Natural killer cell (primary cell): ENCODE measurements at places on chromosomes 7 and 10. TPM values are rescaled to one million over a fixed set of nuclear protein-coding genes. Genes with fewer than 3 reads are reported as not detected.

Gene CRYGN
- total RNA-seq, result not detected

Gene EXOC4
- total RNA-seq, result 123 TPM

Gene EPO
- not detected for total RNA-seq

Gene LOXL4
- 0.23 TPM for total RNA-seq

Gene MMD2
- total RNA-seq, result not detected

DNA sequence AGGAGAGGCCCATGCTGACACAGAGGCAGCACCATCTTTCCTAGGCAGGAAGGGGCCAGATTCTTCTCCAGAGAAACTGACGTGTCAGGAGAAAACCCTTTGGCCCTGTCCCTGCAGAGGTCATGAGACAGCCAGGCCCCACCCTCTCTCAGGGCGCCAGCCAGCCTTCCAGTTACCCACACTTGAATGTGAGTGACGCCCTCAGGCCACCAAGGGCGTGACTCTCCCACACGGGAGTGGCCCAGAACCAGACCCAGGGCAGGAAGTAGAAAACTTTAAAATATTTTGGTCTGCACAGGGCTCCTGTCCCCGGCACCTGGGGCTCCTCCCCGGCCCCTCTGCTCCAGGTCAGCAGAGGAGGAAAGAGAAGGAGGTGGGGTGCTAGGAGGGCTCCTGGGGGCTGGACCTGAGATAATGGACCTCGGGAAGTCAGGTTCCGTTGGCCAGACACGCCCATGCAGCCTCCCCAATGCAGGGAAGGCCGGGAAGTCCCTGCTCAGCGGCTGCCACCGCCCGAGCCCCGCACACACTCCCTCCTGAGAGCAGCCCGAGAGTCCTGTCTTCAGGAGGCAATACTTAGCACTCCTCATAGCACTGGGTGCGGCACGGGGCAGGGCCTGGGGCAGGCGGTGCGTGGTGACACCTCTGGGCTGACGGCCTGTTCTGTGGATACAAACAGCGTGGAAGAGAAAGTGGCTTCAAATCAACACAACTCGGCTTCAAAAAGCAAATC is 67.0 kb upstream of the CFAP46 start:
- DNase-seq, result no peak

DNA sequence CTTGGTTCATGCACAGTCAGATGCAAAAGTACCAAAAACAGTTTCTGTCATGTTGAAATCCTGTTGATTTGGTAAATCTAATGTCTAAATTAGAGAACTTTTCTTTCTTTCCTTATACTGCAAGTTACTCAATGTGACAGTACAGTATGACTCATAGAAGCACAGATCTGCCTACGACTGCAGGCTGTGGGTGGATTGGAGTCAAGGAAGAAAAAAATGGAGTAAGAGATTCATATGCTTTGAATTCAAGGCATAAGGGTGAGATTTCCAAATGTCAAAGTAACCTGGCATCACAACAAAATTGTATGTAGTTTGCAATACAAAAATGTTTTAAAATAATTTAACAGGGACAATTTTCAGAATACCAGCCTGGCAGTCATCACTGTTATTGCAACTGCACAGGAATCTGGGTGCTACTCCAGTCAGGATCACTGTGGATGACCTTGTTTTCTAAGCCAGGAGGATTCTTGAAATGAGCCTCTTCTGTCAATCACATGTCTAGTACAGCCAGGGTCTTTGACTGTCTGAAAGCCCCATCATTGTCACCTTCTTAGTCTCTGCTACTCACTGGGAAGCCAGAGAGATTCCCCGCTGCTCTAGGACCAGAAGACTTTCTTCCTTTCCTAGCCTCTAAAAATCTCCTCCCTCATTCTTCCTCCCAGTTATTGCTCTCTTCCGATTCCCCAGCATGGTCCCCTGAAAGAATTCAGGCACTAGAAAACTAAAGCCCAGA is 83.6 kb downstream of the CD36 start:
- no peak for DNase-seq

GRCh38 chr7:29920491-29920890 is 69.1 kb downstream of the SCRN1 start:
- no peak for DNase-seq

DNA sequence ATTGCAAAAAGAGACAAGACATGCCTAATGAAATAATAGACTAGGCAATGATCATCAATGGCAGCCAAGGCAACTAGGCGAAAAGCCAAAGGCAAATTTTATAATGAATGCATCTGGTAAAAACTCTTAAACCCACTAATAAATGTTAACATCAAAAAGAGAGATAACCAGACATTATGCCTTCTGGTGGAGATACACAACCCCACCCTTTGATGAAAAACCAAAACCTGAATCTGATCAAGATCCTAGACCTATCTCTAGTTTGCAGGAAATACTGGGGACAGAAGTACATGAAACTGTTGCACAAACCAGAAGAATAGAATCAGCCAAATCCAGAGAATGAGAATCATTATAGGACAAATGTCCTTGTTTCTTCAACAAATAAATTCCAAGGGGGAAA is 22.0 kb upstream of the GSAP start:
- DNase-seq, result no peak

- DNase-seq, result no peak
Measured at GRCh38 chr10:50420196-50420595, 168.9 kb upstream of the ASAH2 start.

GRCh38 chr7:19109000-19109946 is 8.2 kb downstream of the TWIST1 start:
- no peak for DNase-seq

DNA sequence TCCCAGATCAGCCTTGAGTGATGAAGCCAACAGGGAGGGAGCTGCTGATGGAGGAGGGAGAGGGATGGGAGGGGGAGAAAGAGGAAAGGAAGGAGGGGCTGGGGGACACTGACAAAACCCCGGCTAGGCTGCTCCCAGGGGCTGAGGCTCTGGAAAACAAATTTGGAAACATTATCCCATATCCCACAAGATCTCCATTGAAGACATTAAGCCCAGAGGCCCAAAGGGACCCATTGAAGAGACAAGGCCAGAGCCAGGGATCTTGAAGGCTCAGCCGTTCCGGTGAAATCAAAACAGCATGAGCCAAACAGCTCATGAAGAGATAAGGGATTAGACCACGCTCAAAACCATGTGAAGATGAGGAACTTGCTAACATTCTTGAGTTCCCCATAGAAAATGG is 184.3 kb upstream of the ITGB1 start:
- DNase-seq, result no peak

- no peak for DNase-seq
Measured at GRCh38 chr10:114823077-114823463, 1.5 kb downstream of the FHIP2A start.

GRCh38 chr10:127186813-127187212 is 9.6 kb downstream of the INSYN2A start:
- DNase-seq, result no peak

GRCh38 chr10:96082748-96083147 is 39.4 kb downstream of the CCNJ start:
- no peak for DNase-seq

DNA sequence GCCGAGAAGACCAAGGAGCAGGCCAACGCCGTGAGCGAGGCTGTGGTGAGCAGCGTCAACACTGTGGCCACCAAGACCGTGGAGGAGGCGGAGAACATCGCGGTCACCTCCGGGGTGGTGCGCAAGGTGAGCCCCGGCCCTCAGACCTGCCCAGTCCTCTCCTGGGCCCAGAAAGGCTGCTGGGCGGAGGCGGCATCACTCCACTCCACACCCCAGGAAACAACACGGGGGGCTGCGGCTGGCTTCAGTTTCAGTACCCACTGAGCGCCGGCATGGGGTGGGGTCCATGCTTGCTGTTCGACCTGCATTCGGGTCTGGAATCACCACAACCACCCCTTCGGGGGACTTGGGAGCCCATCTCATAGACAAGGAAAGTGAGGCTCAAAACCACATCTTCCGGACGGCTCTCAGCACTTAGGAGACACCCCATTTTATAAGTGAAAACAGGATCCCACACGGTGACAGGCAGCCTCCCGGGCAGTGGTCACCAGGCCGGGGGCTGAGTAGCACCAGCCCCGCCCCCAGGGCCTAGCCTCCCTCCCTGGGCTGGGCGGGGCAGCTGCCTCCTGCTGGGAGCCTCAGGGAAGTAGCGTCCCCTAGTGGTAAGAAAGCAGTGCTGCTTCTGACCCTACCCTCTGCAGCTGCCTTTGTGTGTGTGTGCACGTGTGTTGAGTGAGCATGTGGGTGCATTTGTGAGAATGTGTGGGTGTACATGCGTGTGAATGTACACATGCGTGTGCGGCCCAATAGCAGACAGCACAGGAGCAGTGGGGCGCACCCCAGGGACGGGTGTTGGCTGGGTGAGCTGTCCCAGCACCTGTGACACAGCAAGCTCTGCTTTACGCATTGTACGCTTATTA is 1.8 kb downstream of the SNCG start:
- no peak for DNase-seq

- no peak for DNase-seq
Measured at GRCh38 chr10:112835944-112836451, 114.0 kb upstream of the TCF7L2 start.

DNA sequence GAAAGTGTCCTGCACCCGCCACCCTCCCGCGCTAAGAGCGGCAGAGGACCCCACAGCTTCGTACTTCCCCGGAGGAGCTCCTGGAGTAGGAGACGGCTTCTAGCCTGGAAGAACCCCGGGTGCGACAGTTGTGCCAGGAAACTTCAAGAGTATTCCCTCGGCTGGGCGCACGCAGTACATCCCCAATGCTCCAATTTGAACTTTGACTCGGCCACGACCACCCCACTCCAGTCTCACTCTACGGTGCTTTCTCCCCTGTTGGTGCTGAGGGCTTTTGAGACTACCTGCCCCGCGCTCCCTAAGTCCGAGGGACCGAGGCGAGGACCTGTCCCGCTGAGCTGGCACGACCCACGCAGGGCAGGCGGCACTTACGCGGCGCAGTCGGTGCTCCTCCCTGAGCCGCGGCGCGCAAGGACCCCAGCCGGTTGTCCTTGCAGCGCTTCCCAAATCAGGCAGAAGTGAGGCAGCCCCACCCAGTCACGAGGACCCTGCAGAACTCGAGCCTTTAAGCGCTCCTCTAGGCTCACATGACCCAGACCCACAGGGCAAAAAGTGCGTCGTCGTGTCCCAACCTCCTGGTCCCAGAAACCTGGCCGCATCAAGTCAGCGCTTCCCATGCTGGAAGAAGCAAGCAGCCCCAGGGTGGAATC is at the start of gene CPVL:
Gene CPVL (minus strand): TSS at position 481 of the 650 bp plus-strand sequence. CDS start 25,476 bp downstream, outside the sequence.
- no peak for DNase-seq

DNA sequence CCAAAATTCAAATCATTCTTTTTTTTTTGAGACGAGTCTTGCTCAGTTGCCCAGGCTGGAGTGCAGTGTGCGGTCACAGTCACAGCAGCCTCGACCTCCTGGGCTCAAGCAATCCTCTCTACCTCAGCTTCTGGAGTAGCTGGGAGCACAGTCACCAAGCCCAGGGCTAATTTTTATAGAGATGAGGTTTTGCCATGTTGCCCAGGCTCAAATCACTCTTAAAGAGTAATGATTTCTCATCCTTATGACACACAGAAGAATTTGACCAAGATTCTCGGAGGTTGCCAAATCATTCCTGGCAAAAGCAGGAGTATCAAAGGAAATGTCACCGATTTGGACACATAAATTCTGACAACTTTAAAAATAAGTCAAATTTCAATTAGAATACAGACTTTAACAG is 39.1 kb downstream of the SIRT1 start:
- no peak for DNase-seq

GRCh38 chr7:2540641-2541051 is 14.7 kb downstream of the BRAT1 start:
- DNase-seq, result no peak

- DNase-seq, result no peak
Measured at GRCh38 chr7:26919906-26920493, 55.6 kb upstream of the SKAP2 start.

- DNase-seq, result no peak
Measured at GRCh38 chr7:81070956-81071355, 152.1 kb upstream of the SEMA3C start.

GRCh38 chr10:132814469-132814856 is 28.5 kb upstream of the NKX6-2 start:
- DNase-seq, result no peak

GRCh38 chr7:90678986-90679385 is 82.9 kb downstream of the CDK14 start:
- no peak for DNase-seq

GRCh38 chr7:12092499-12093130 is 118.5 kb upstream of the TMEM106B start:
- DNase-seq, result no peak

DNA sequence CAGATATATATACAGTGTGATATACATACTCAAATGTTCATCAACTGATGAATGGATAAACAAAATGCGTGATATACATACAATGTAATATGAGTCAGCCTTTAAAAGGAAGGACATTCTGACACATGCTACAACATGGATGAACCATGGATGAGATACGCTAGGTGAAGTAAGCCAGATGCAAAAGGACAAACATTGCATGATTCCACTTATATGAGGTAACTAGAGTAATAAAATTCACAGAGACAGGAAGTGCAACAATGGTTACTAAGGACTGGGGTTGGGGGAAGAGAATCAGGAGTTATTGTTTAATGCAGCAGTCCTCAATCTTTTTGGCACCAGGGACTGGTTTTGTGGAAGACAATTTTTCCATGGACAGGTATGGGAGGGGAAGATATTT is 47.3 kb upstream of the PIK3AP1 start:
- DNase-seq, result no peak

- DNase-seq, result no peak
Measured at GRCh38 chr7:75688200-75689136, 50.3 kb downstream of the HIP1 start.

DNA sequence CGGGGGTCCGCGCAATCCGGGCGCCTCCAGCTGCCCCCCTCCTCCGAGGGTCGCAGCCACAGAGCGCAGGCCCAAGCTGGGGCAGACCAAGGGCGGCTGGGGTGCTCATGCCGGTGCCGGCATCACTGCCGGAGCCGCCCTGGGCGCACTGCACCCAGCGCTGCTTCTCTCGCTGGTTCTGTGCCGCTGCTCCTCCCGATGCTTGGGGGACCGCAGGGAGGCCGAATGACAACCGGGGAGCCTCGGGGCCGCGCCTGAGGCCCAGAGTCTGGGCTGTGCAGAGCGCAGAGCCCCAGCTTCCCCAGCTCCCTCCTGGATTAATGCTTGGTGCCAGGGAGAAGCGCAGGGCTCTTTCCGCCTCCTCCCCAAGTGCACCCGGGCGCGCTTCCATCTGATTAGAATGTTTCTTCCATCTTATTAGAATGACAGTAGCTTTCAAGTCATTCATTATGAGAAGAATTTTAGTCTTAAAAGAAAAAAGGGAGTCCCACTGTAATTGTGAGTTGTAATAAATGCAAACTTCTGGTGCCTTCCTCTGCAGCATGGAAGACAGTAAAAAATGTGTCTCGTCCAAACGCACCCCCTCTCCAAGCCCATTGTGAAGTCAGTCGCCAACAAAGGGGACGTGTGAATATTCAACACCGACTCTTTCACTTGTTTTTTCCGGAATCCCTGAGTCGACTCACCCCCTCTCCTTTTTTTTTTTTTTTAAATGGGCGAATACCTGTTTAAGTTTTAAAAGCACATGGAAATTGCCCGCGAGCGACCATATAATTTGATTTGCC is 19.5 kb upstream of the PTF1A start:
- no peak for DNase-seq

DNA sequence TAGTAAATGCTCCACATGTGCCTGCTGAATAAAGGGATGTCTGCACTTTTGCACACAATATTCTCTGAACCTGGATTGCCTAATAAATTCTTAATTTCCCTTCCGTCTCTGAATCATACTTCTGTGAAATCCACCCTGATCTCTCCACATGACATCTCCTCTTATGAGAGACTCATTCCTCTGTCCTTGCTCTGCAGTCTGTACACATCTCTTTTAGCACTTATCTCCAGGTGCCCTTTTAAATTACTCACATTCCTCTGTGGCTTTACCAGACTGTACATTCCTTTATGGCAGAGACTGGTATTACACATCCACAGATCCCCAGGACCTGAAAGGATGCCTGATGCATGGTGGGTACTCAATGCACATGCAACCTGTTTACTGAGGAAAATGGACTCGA is 527.6 kb downstream of the PHTF2 start:
- DNase-seq, result no peak
